ENCODE measurements at places on chromosomes 1 and 21. TPM values are rescaled to one million over a fixed set of nuclear protein-coding genes. Genes with fewer than 3 reads are reported as not detected.

The WNT2B gene
- 4.7 TPM for total RNA-seq

The IKBKE gene
- total RNA-seq: 6.5 TPM

The DIRAS3 gene
- 1.4 TPM for total RNA-seq

The C1orf167 gene
- 0.69 TPM for total RNA-seq

The DCST1 gene
- 0.10 TPM for total RNA-seq

The ILF2 gene
- total RNA-seq: 134 TPM

The NCMAP gene
- total RNA-seq: 0.49 TPM

The SH2D1B gene
- total RNA-seq: not detected

The CALML6 gene
- 19.0 TPM for total RNA-seq

The AVPR1B gene
- not detected for total RNA-seq

The RAB42 gene
- total RNA-seq: 6.4 TPM

The SMCP gene
- not detected for total RNA-seq

The CFHR4 gene
- total RNA-seq: not detected

The CHI3L2 gene
- 5.5 TPM for total RNA-seq

The EVI5 gene
- 67.5 TPM for total RNA-seq

Data from skin of body (tissue), 3 donors.